Stimulated activated CD4-positive, alpha-beta T cell treated with anti-CD3 and anti-CD28 coated beads, Interleukin-1b, Interleukin-23, amount 100 ng/mL, for 4 hours (primary cell): ENCODE measurements at places on chromosomes 7 and 10.

GRCh38 chr10:96043893-96044715 is 721 bp downstream of the CCNJ start:
- peak; percentile 41 for DNase-seq

DNA sequence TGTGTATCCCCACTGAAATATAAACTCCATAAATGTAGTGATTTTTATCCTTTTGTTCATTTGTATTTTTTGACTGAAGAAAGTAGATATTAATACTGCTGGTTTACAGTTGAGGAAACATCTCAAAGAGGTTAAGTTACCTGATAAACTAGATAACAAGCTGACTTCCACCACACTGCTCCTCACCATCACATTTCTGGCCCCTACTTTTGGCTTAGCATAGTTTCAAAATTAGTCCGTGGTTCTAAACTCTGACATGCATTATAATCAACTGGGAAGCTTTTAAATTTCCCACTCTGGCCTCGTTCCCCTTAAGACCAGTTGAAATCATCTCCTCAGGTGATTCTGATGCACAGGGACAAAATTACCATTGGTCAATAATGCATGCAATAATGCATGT is 43.5 kb downstream of the ANKIB1 start:
- no peak for DNase-seq

GRCh38 chr10:7457478-7458316 is 46.9 kb upstream of the SFMBT2 start:
- no peak for DNase-seq

DNA sequence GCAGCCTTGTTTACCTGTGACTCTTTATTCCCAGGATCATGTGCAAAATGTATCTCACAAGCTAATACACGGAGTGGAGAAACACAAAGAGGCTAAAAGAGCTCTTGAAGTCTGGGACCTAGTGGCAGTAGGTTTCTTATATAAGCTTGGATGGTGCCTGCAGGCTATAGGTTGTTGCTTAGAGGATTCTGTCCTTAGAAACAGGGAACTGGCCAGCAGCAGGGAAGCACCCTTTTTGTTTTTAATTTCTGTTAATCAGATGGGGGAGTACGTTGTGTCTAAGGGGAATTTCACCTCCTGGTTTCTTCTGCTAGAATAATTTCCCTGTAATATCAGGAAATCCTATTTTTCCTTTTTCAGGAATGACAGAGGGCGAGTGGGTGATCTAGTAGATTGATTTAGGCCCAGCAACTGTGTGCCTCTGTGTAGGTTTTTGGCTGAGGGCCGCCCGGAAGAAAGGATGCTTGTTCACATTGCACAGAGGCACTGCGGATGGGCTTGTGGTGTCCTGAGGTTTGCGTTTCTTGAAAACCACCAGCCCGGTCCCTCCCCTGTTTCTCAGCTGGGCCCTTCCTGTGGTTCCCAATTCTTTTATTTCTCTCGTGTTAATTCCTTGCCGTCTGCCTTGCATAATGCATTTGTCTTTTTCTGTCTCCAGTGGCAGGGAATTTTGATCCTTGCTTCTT is 158.0 kb downstream of the CAMK1D start:
- DNase-seq = no peak

- no peak for DNase-seq
Observed at GRCh38 chr10:131653140-131653539, 247.7 kb upstream of the PPP2R2D start.

GRCh38 chr10:76868098-76868977 is 769.3 kb downstream of the KCNMA1 start:
- no peak for DNase-seq

- no peak for DNase-seq
Observed at GRCh38 chr7:95373323-95373722, 22.9 kb downstream of the PON3 start.

DNA sequence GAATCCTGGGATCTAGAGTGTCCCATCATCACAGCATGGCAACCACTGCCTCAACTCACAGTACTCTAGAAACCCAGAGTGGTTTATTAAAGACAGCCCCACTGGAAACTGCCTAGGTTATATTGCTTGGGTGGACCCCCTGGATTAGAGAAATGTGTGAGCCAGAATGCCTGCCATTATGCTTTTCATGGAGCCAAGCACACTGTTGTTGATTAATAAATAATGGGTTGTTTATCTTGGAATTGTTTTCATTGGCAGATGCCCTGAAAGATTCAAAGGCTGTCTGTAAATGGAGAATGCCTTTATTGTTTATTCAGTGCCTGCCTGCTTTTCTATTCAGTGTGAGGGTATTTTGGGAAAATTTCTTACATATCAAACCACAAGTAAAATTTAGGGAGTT is 52.1 kb downstream of the GNAI1 start:
- no peak for DNase-seq

- DNase-seq = no peak
Observed at GRCh38 chr7:113918946-113919345, at the start of gene PPP1R3A. TSS of gene PPP1R3A (minus strand) at chr7:113919009. CDS start at chr7:113918996, 13 bp downstream.

DNA sequence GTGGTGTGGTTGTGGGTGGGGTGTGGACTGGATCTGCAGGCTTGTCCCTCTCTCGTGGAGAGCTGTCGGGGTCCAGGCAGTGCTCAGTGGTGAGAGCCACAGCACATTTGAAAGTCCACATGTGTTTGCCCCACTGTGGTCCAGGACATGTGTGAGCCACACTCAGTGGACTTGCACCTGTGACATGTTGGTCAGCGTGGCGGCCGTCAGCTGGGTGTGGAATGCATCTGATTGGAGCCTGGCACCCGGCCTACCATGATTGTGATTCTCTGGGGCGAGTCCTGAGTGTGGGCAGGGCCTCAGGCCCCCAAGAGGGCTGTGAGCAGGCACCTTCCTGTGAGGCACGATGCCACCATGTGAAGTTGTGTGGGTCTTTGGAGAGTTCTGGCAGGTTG is 77.9 kb downstream of the DNAJB6 start:
- DNase-seq = no peak

- no peak for DNase-seq
Observed at GRCh38 chr7:102039706-102040105, 222.3 kb downstream of the CUX1 start.

GRCh38 chr10:22764639-22765038 is 50.3 kb upstream of the PIP4K2A start:
- no peak for DNase-seq

GRCh38 chr7:112782498-112782897 is 7.7 kb downstream of the TMEM168 start:
- no peak for DNase-seq
